ENCODE measurements at places on chromosomes 5 and 9.

GRCh38 chr9:134231330-134231745, 67.0 kb upstream of the RNU6ATAC start:
- no peak for DNase-seq

DNA sequence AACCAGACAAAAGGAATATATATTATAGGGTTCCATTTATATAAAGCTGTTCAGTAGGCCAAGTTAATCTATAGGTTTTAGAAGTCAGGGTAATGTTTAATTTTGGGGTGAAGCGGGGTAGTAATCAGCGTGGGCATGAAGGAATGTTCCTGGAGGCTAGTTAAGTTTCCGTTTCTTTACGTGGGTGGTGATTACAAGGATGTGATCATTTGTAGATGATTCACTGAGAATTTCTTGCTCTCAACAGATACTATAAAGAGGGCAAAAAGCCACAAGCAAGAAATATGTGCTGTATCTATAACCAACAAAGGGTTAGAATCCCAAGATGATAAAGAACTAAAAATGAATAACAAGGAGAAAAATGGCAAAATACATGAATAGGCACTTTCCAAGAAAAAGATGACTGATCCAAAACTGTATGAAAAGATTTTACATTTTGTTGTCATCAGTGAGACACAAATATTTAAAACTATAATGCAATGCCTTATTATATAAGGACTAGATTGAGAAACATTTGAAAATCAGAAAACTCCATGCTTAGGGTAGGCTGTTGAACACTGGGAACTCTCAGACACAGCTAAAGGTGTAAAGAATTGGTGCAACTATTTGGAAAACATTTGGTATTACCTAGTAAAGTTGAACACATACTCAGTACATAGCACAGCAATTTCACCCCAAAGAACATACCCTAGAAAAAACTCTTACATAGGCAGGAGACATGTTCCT, 224.3 kb upstream of the S1PR3 start:
- no peak for DNase-seq

DNA sequence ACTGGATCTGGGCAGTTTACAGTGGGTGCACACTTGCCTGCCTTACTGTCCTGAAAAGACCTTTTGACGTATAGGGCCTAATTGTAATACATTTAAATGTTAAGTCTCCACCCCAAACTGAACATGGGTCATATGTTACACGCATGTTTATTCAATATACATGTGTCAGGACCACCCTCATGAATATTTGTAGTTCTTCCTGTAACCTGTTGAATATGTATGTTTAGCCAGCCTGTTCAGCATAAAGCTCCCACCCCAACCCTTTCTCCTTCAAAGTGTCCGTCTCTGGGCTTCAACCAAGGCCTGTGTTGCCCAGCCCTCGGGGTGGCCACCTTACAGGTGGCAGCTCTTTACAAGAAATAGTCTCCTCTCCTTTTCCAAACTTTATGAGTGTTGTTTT, 180.9 kb upstream of the DAP start:
- DNase-seq = no peak

DNA sequence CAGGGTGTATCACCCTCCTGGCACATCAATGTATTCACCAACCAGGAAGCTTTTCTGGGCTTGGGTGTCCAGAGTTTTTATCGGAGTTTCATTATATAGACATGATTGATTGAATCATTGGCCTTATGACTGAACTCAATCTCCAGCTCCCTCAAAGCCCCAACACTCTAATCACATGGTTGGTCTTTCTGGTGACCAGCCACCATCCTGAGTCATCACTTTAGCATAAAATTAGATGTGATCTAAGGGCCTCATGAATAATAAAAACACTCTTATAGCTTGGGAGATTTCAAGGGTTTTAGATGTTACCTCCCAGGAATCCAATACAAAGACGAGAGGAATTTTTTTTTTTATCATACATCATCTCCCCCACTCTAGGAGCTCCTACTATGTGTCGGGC, 7.7 kb upstream of the PBX3 start:
- no peak for DNase-seq

- DNase-seq = no peak
These were observed 10.2 kb downstream of the DOCK8 start for GRCh38 chr9:224582-225520.

- no peak for DNase-seq
These were observed 33.9 kb upstream of the F2RL2 start for GRCh38 chr5:76657091-76657490.

DNA sequence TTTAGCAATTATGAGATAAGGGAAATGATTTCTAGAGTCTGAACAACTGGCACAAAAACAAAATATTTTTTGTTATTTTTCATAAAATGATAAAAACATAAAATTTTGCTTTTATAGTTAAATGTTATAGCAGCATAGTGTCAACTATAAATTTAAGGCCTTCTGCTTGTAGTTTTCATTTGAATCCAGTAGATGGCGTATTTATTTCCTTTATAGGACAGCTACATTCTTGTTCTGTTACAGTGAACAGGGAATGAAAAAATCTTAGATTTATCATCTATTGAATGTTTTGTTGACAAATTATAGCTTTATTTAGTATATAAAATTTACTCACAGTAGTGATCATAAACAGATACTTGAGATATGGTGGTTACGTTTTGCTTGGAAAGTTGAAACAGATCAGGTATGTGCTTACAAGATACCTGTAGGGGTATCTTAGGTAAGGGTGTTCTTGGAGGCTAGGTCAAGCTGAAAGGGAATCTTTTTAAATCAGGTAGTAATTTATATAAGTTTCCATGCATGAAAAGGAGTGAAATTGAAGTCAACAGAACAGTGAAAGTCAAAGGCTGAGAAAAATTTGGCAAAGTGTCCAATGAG, 239.3 kb upstream of the GRIN3A start:
- DNase-seq = peak; percentile 11

DNA sequence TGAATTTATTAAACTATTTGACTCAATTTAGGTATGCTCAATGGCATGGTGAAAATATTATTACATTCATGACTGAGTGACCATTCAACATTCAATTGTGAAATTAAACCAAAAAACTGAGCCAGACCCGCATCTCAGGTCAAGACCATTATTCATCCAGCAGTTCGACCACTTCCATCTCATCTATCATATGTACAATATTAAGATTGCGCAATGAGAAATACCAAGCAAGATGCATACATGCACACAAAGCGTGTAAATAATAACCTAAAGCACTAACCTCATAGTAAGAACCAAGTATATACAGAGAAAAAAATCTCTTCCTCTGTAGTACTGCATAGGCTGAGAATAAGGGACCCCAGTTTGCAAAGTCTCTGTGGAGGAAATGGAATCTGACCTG, 310.2 kb downstream of the ADGRV1 start:
- DNase-seq = no peak

GRCh38 chr9:32455738-32456137, 70.3 kb downstream of the RIGI start:
- no peak for DNase-seq

DNA sequence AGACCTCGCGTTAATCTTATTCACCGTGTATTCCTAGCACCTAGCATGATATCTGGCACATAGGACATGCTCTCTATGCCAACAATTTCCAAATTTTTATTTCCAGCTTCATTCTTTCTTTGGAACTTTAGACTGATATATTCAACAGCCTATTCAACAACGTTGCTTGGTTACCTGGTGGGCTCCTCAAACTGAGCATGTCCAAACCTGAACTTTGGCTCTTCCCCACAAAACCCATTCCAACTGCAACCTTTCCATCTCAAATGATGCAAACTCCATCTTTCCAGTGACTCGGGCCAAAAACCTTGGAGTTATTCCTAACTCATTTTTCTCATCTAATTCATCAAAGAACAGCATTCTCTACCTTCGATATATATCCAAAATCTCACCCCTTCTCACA, 525.2 kb downstream of the AGTPBP1 start:
- no peak for DNase-seq

DNA sequence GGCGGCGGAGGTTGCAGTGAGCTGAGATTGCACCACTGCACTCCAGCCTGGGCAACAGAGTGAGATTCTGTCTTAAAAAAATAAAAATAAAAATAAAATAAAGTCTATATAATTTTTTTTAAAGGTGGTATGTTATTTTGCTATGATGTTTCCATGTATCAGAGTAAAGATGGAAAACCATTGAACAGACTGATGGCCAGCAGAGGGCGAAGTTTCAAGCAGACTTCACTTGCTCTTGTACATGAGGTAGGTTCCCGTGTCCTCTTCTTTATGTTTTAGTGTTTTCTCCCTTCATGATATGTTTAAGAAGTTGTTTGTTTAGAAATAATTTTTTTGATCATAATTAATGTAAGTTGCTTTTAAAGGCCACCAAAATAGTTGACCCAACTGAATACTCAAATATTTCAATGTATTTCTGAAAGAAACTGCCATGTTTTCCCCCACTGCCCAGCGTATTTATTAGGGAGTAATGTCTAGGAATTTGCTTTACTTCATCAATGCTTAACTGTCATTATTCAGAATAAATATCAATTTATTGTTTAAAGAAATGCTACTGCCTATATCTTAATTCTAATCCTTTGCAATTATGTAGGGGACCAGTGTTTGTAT, 146.4 kb downstream of the HACD4 start:
- DNase-seq = peak; percentile 58

DNA sequence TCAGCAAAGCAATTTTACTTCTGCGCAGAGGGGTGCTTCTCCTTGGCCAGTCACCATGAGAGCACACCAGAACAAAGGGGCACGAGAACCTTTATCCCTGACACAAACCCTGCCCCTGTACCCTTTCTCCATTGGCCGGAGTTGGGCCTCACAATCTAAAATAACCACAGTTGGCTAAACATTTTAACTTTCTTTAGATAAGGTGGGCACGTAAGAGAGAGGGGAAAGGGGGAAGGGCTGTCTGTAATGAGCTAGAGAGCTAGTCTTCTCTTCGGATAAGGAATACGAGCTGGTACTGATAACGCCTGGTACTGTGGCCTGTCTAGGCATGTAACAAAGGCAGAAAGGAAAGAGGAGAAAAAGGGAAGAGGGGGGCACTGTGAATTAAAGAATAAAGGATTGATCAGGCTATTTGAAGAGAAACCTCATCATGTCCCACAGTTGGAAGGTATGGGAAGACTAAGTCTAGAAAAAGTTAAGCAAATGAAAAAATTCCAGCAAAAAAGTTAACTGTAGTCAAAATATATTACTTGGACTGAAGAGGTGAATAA, 1.8 kb upstream of the IARS1 start:
- DNase-seq = no peak

GRCh38 chr5:131906668-131907067, 38.8 kb downstream of the MEIKIN start:
- no peak for DNase-seq

DNA sequence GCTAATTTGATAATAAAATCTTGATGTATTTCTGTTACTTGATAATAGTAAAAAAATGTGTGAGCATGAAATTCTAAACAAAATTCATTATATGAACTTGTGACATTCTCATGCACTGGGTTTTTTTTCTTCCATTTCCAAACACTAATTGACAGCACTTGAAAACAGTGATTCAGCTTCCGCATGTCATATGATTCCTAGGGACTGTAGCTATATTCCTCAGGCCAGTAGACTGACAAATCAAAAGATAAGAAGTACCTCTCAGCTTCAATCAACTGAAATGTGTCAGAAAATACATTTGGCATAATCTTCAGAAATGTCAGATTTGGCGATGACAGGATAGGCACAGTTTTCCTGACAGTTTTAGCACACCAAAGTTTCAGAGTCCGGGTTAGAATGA, 52.5 kb downstream of the EFNA5 start:
- DNase-seq = no peak

DNA sequence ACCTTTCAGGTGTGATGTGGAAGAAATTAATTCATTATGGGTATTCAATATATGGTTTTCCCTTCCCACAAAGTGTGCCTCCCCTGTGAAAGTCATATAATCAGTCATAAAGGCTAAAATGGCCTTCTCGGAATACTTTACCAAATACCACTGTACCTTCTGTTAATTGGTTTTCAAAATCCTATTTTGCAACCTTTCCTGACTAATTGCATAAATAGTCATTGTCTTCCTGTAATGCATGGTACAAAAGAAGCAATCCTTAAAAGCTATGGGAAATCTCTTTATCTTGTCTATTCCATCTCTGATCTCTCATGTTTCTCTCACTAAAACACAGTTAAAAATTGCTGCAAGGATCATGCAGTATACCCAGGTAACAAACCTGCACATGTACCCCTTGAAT, 44.3 kb upstream of the UGCG start:
- DNase-seq = no peak

DNA sequence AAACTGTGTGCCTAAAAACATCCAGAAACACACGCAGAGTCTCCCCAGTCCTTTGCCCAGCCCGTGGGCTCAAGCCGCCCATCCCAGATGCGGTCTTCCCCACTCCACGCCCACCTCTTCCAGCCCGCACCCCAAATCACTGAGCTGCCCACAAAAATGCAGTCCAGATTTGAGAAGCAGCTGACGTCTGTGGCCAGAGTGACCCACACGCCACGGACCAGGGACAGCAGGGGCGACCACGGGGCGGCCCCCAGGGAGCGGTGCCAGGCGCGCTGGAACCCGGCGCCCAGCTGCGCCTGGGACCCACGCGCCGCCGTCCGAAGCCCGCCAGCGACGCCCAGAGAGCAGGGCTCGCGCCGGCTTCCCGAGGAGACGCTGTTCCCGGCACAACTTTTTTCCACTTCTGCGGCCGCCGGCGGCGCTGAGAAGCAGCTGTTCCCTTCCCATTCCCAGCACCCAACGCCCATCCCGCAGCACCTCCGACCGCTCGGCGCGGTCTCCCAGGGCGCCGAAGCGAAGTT, 674 bp downstream of the LHFPL2 start:
- no peak for DNase-seq
